PC-3 (cell line): ENCODE measurements at places on chromosomes 7 and 10. TPM values are rescaled to one million over a fixed set of nuclear protein-coding genes. Genes with fewer than 3 reads are reported as not detected.

LEP gene
- not detected in 2 replicates for total RNA-seq

- DNase-seq, result no peak
Observed at GRCh38 chr7:72754312-72754711, 73.7 kb downstream of the TYW1B start.

DNA sequence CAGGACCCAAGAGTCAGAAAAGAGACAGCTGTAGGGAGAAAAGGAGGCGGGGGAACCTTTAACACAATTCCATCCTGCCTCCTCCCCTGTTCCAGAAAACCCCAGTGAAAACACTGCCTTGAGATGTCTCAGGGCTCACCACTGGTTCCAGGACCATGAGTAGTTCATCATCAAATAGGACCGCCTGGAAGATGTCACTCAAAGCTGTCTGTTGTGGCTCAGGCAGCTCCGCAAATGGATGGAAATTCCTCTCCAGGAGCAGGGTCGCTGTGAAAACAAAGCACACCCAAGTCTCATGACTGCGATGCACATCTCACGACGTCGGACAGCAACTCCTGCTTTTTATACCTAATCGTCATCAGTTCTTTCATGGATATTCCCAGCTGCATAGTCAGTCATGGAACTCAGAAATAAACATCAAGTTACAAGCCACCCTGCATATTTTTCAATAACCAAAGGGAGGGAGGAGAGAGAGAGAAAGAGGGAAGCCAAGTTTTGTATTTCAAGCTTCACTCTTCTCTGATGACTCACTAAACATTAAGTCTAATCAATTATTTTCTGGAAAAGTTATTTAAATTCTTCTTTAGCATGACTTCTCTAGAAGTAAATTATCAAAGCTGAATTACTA is 49.2 kb downstream of the GSDME start:
- no peak for DNase-seq

CALCR gene
- total RNA-seq, result not detected in 2 replicates

HMX3 gene
- 0.51 TPM in 1 of 2 replicates, not detected in the other for total RNA-seq

GRID2IP gene
- total RNA-seq, result not detected in 2 replicates

- DNase-seq, result peak; percentile 62
Observed at GRCh38 chr7:80659120-80660055, 20.9 kb downstream of the CD36 start.
